ENCODE measurements at places on chromosomes 3 and 15.

- no peak for DNase-seq
Measured at GRCh38 chr3:23438657-23439056, 235.5 kb downstream of the UBE2E2 start.

GRCh38 chr15:90946538-90946937, 8.1 kb upstream of the RCCD1 start:
- no peak for DNase-seq

DNA sequence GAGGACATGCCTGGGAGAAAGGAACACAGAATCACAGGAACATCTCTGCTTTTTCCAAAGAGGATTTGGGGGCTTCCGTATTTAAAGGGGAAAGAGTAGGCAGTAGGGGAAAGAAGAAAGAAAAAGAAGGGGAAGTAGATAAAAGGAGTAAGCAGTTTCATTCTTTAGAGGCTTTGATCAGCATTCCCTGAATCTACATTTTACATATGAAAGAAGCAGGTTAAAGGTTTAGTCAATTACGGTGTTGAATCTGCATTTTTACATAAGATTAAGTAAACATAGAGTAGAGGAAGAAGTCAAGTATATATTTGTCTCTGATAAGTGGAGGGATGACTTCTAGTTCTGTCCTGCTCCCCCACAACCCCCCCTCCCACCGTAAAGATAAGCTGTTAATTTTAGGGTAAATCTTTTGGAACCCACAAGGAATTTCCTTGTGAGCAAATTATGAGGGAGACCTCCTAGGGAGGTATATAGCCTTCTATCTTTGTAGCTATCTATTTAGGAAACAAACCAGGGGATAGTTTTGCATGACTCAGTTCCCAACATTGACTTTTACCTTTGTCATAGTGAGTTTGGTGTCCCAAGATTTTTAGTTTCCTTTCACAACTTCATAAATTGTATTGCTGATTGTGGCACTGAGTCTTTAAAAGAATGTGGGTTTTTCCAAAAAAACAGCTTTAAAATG, 8.7 kb upstream of the P2RY12 start:
- DNase-seq, result no peak

DNA sequence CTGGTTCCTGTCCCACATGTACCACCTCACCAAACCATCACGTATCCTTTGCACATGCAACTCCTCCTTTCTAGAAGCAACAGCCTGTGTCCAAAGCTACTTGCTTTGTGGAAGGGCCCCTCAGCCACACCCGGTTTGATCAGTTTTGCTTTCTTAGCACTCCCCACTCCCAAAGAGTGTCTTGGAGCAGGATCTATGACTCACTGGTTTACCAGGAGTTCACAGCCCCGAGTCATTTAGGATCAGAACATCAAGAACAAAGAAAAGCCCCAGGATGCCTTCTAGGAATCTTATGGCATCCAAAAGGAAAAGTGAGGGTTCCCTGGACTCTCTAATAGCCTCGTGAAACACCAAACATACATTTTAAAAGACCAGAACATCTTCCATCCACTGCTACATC, 50.7 kb upstream of the IGF1R start:
- no peak for DNase-seq

DNA sequence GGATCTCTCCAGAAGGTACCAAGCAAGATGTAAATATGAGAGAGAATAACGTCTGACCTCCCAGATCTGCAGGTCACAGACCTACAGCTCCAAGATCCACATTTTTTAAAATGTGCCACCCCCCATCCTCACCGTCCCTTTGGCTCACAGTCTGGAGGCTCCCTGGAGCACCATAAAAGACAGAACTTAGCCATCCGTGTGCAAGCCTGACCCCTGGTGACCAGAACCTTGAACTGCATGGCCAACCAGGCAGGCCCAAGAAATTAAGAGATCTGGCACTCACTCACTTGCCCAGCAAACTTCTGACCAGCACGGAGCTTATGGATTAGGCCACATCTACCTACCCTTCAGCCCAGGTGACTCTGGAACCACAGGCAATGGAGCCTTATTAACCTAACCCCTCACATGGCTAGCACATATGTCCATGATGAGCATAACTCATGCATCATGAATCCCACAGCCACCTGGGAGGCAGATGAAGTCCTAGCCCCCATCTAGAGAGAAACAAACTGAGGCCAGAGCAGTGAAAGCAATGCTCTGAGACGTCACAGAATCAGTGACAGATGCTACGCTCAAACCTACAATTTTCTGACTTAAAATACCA, 275.3 kb downstream of the UACA start:
- DNase-seq, result peak; percentile 67

GRCh38 chr15:33149919-33150318, 44.6 kb downstream of the FMN1 start:
- DNase-seq, result no peak

- no peak for DNase-seq
Measured at GRCh38 chr3:10957976-10958749, 34.4 kb upstream of the SLC6A1 start.

GRCh38 chr3:32422943-32423342, 31.3 kb downstream of the CMTM7 start:
- DNase-seq, result no peak

GRCh38 chr3:116524453-116525210, 79.3 kb upstream of the LSAMP start:
- DNase-seq, result no peak

- DNase-seq, result no peak
Measured at GRCh38 chr3:66537735-66538134, 36.9 kb upstream of the LRIG1 start.

GRCh38 chr3:139136469-139137202, 91.9 kb upstream of the PRR23C start:
- no peak for DNase-seq

- DNase-seq, result no peak
Measured at GRCh38 chr3:111351334-111351733, 190.7 kb upstream of the CD96 start.

DNA sequence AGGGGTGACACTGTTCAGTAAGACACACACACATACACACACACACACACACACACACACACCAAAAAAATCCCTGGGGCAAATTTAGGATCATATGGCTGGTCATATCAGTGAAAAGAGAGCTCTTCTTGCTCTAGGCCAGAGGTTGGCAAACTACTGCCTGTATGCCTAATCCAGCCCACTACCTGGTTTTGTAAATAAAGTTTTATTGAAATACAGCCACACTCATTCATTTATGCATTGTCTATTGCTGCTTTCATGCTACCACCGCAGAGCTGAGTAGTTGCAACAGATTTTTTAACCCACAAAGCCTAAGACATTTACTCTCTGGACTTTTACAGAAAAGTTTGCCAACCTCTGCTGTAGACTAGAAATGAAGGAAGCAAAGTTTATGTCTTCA, 30.6 kb downstream of the ACP3 start:
- DNase-seq, result no peak

GRCh38 chr15:40826423-40827075, 2.0 kb downstream of the PPP1R14D start:
- no peak for DNase-seq

GRCh38 chr3:47825590-47825989, 22.7 kb downstream of the DHX30 start:
- DNase-seq, result no peak
